ENCODE measurements at places on chromosomes 16 and 17.

DNA sequence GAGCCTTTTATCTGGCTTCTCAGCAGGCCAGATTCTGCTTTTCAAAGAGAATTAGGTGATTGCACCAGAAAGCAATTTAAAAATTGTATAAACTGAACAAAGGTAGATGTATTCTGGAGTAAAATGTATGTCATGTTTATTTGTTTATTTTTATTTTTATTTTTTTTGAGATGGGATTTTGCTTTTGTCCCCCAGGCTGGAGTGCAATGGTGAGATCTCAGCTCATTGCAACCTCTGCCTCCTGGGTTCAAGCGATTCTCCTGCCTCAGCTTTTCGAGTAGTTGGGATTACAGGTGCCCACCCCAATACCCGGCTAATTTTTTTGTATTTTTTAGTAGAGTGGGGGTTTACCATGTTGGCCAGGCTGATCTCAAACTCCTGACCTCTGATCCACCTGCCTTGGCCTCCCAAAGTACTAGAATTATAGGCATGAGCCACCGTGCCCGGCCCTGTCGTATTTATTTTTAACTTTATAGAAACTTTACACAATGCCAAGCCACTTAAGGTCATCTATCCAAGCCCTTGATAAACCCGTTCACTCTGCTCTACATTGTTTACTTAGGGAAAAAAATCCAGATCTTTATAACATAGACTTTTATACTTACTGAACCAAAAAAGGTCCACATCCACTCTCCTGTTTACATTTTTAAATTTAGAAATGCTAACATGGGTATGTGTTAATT is 22.7 kb upstream of the GOT2 start:
- no peak for DNase-seq

DNA sequence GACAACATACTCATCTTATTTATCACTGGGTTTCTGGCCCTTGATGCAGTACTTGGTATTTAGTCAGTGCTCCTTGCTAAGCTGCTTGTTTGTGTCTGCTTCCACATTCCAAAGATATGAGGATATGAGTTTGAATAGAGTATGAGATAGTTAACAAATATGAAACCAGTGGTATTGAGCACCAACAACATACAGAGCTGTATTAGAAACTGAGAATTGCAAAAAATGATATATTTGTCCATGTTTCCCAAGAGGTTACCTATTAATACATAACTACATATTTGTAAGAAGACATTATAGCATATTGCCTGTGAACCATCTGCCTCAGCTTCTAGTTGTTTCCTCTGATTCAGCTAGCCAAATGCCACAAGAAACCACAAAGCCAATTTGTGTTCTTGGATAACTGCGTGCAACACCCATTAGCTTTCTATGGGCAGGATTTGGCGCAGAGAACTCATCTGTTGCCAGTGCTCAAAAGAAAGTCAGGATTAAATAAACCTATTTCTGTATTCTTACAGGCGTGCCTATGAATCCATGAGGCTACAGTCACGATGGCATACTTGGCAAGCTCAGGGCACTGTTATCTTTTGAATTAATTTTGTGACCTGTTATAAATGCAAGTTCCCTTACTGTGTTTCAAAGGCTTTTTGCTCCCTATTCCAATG is 194.4 kb downstream of the MAP2K6 start:
- DNase-seq = no peak

DNA sequence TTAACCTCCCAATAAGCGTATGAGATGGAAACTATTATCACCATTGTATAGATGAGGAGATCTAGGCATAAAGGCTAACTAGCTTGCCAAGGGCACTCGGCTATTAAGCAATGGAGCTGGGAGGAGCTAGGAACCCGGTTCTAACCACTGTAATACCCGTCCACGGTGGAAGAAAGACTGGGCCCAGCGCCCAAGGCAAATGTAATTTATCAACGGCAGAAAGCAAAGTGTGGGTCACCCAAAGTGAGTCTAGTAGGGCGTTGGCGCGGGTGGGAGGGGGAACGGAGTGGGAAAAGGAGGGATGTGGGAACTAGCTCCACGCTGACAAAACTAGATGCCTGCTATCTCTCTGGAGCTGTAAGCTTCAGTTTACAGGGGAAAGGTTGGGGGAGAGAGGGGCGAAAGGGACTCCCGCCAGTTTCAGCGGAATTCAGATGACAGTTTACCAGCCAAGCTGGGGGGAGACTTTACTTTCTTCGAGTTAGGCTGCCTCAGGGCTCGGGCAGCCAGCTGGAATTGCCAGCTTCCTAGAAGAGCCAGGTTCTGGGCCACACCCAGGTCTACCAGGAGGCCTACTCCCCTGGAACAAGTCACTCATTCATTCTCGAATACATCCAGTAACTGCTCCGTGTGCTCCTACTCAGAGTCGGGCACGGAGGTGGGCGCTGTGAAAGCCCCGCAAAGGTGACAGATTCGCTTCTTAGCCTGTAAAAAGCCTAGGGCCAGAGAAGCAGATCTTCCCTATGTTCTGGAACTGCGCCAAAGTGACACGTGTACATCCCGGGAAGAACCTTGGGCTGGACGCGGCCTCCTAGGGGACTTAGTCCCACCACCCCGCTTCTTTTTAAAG is 837 bp downstream of the LRRC59 start:
- DNase-seq = no peak

DNA sequence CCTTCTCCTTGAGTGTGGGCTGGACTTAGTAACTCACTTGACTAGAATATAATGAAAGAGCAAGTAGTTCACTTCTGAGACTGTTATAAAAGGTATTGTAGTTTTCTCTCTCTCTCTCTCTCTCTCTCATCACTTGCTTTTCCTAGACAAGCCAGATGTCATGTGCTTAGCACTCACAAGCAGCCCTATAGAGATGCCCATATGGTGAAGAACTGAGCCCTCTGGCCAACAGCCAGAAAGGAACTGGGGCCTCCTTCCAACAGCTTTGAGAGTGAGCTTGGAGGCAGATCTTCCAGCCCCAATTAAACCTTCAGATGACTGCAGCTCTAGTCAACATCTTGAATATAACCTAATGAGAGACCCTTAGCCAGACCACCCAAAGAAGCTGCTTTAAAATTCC is 440.5 kb downstream of the GRIN2A start:
- no peak for DNase-seq

- no peak for DNase-seq
Observed at GRCh38 chr17:14086189-14086588, 16.9 kb downstream of the COX10 start.

DNA sequence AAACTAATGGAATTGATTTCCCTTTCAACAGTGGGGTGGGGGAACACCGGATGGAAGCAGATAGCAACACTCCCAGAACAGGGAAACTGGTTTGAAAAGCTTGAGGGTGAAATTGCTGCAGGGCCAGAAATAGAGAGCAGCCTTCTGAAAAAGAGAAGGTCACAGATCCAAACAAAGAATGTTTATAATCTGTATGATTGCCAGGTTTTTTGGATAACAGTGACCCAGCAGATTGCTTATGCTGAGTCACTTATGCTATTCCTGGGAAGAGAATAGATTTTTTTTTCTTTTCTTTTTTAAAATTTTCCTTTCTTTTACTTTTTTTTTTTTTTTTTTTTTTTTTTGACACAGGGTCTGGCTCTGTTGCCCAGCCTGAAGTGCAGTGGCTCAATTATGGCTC is 641.3 kb downstream of the KCNJ2 start:
- no peak for DNase-seq

DNA sequence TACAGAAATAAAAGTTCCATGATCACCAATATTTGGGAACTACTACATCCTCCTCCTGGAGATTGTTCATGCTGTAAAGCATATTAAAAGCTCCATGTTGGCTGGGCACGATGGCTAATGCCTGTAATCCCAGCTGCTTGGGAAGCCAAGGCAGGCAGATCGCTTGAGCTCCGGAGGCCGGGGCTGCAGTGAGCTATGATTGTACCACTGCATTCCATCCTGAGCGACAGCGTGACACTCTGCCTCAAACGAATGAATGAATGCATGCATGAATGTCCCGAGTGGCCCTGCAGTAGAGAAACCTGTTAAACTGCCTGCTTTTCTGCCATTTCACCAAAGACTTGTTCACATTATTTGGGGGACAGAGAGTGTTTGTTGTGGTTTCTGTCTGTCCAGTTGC is 15.0 kb downstream of the CNEP1R1 start:
- no peak for DNase-seq

- no peak for DNase-seq
Observed at GRCh38 chr16:86516623-86517003, 6.3 kb downstream of the FOXF1 start.

DNA sequence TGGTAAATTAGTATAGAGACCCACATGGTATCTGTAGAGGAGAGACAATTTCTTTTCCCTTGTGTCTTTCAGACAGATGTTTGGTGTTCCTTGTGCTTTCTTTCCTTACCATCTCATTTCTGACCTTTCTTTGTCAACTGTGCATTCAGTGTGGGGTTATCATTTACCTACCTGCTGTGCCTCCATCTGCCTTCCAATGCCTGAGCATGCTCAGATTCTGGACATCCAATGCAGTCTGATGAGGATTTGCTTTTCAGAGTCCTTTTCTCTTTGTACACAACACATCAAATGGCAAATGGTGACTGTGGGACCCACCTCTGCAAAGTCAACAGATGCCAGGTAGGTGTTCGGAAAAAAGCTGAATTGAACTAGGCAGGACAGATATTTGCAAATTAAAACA is 364.8 kb downstream of the CA10 start:
- DNase-seq = no peak

- no peak for DNase-seq
Observed at GRCh38 chr16:13435415-13435814, 484.5 kb upstream of the ERCC4 start.

DNA sequence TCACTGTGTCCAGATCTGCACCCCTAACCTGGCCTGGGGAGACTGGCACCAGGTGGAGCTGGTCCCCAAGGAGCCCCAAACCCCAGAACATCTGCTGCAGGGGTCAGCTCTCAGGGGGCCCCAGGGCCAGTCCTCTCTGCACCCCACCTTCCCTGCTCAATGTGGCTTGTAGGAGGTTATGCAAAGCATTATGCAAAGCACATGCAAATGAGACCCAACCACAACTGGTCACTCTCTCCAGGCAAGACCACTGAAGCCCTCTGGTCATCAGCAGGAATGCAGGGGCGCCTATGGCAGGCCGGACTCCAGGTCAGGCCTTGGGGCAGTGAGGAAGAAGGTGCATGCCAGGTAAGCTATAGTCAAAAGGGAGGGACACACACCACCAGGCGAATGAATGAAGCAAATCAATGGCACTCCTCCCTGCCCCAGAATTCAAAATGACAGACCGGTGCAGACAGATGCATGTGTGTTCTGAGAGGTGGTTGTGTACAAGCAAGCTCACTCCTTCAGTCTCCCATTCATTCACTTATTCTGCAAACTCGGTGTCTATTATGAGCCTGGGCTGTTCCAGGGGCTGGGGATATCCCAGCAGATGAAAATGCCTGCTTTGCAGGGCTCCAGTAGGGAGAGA is 48.0 kb downstream of the TMEM235 start:
- no peak for DNase-seq

DNA sequence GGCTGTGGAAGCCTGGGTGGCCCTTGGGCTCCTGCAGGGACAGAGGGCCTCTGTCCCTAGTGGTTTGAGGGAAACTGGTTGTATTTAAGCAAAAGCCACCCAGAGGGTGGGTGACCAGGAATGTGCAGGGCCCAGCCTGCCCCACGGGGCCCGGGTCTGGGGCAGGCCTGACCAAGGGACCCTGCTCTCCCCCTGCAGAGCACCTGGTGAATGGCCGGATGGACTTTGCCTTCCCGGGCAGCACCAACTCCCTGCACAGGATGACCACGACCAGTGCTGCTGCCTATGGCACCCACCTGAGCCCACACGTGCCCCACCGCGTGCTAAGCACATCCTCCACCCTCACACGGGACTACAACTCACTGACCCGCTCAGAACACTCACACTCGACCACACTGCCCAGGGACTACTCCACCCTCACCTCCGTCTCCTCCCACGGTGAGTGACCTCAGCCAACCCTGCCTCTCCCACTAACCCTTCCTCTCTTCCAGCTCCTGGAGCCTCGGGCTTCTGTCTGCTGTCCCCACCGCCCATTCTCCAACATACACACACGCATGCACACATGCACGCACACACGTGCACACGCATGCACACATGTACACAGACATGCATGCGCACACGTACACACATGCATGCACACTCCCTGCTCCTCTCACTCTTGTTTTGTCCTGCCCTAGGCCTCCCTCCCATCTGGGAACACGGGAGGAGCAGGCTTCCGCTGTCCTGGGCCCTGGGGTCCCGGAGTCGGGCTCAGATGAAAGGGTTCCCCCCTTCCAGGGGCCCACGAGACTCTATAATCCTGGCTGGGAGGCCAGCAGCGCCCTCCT is 10.4 kb downstream of the GALK1 start:
- DNase-seq = no peak

GRCh38 chr16:79950932-79951719 is 350.6 kb upstream of the MAF start:
- no peak for DNase-seq

DNA sequence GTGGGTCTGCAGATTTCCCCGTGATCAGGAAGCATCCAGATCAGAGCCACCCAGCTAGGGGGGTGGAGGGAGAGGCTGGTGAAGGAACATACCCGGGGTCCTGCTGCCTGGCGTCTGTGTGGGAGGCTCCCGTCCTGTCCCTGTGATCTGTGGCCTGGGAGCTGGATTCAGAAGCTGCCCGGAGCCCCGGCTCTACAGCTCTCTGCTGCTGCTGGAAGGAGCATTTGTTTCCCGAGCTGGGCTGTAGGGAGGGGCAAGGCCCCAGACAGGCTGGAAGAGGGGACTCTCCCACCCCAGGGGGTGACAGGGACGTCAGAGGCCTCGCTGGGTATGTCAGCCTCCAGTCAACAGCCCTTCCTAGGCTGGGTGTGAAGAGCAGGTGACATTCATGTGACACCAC is 10.2 kb downstream of the SOX8 start:
- DNase-seq = no peak
